ENCODE measurements at places on chromosomes 1 and 21. TPM values are rescaled to one million over a fixed set of nuclear protein-coding genes. Genes with fewer than 3 reads are reported as not detected.

The IFI44L gene
- 29.2 TPM for total RNA-seq

The RIPPLY3 gene
- 0.14 TPM for total RNA-seq

The ECM1 gene
- 1.1 TPM for total RNA-seq

The PCSK9 gene
- total RNA-seq = not detected

The PRRC2C gene
- 208 TPM for total RNA-seq

The KRTAP19-3 gene
- total RNA-seq = not detected

The RYR2 gene
- not detected for total RNA-seq

The BATF3 gene
- 6.6 TPM for total RNA-seq

The NIBAN1 gene
- total RNA-seq = 29.1 TPM

The CCDC181 gene
- not detected for total RNA-seq

The SGIP1 gene
- total RNA-seq = not detected

The MROH7 gene
- not detected for total RNA-seq

The ORC1 gene
- total RNA-seq = 21.6 TPM

The GPR61 gene
- total RNA-seq = 0.29 TPM

The SLC1A7 gene
- total RNA-seq = not detected
